Hematopoietic multipotent progenitor cell treated with erythropoietin and hydrocortisone succinate and interleukin-3 and kit ligand, for 4 days (in vitro differentiated cells): ENCODE measurements at places on chromosomes 6 and 20.

DNA sequence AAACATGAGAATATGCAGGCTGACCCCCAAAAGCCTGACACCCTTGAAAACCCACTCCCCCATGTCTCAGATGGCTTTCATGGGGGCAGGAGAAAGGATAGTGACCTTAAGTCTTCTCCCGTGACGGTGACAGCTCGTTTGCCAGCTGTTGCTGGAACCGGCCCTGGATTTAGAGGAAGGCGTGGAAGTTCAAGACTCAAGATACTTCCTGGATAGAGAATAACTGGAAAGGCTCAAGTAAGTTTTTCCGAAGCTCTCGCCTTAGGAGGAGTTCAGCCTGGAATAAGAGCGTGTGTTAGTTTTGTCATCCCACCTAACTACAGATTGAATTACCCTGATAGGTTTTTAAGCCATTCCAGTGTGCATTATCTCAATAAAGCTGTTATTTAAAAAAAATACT is 11.6 kb upstream of the MTG2 start:
- no peak for DNase-seq

GRCh38 chr20:42553374-42553773 is 636.3 kb downstream of the PTPRT start:
- DNase-seq: no peak

DNA sequence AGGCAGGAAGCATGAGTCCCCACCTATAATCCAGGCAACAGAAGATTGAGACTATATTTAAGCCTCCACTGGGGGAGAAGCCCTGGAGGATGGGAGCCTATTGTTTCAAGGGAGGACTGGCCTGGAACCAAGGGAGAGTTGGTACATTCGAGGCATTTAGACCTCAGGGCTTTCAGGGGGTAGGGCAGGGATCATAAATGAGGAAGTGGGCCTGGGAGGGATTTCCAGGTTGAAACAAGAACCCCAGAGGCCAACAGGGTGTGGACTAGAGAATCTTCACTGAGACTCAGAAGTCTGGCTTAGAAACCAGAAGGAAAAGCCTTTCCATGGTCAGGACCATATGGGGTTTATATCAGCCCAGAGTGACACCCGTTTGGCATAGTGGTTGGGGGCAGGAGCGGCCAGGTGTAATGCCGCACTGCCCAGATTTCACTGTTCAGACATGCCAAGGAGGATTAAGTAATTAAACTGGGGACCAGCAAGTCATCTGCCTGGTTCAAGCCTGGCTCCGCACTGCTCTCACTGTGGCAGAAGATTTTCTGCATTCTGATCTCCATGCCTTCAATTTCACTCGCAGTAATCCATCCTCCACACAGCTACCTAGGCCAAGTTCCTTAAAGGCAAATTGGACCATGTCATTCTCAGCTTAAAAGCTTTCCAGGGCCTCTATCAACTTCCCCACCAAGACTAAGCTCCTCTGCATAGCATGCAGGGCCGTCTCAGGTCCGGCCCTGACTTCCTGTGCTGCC is 17.8 kb downstream of the LRFN2 start:
- DNase-seq: peak; percentile 25

- DNase-seq: no peak
Observed at GRCh38 chr6:126672649-126673048, 332.7 kb downstream of the CENPW start.

GRCh38 chr6:12656906-12657305 is 59.7 kb upstream of the PHACTR1 start:
- DNase-seq: no peak

DNA sequence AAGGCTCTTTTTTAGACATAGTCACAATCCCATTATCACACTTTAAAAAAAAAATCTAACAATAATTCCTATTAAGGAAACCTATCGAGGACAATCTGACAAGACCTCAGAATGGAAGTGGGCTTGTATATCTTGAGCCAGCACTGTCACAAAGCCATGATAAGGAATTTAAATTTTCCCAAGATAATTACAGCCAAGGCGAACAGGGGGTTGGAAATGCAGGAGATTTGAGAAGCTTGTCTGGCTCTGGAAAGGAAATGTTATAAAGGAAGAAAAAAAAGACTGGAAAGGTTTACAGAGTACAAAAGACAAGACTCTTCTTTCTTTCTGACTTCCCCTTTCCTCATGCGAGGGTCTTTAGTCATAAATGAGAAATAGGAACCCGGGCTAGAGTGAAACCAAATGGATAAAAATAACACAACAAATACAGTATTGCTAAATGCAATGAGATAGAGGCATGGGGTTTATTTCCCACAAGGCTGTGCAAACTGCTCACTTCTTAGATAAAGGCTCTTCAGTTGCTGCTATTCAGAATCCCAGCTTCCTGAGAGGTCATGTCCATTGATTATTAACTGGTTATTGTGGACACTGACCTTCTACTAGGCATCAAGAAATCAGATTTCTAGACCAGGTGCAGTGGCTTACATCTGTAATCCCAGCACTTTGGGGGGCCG is 13.4 kb upstream of the GHRH start:
- DNase-seq: peak; percentile 76
